Uterus (tissue), 4 donors: ENCODE measurements at places on chromosomes 1 and 21. TPM values are rescaled to one million over a fixed set of nuclear protein-coding genes. Genes with fewer than 3 reads are reported as not detected.

DNA sequence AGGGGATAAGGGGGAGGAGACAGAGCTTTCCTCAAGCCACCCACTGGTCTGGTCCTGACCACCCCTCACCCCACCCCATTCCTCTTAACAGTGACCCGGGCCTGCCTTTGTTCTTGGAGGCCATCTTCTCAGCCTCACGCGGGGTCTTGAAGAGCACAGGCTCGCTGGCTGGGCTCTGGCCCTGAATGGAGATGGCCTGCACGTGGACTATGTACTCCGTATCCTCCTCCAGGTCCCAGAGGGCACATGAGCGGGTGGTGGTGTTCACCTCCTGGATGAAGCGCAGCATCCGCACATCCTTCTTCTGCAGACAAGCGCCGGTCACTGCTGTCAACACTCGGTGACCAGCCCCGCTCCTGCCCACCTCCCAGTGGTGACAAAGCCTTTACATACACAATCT lies 2.6 kb downstream of the FNDC5 start:
- H3K27ac ChIP-seq, result no peak overlapping the region
- no peaks in the 10 kb centered on the region for H3K36me3 ChIP-seq
- H3K4me3 ChIP-seq, result no peak overlapping the region

- H3K27ac ChIP-seq, result no peak overlapping the region
- H3K27me3 ChIP-seq, result no peaks in the 10 kb centered on the region
- H3K4me1 ChIP-seq, result no peaks in the 10 kb centered on the region
- H3K4me3 ChIP-seq, result no peak overlapping the region
Observed at GRCh38 chr1:119116725-119117124, 23.7 kb downstream of the WARS2 start.

Gene STYXL2
- not detected for total RNA-seq

Gene CDK18
- total RNA-seq, result 11.3 TPM

- H3K27ac ChIP-seq, result peak overlapping the region; percentile 77
- H3K27me3 ChIP-seq, result no peaks in the 10 kb centered on the region
- DNase-seq, result peak; percentile 85
- no peaks in the 10 kb centered on the region for H3K36me3 ChIP-seq
- peaks cover 5% of the 10 kb centered on the region for H3K4me1 ChIP-seq
Observed at GRCh38 chr1:33433509-33434362, 2.8 kb upstream of the PHC2 start.

Gene BACE2
- total RNA-seq, result 86.0 TPM

- no peak for DNase-seq
- H3K27ac ChIP-seq, result no peak overlapping the region
- no peaks in the 10 kb centered on the region for H3K4me1 ChIP-seq
- H3K4me3 ChIP-seq, result no peak overlapping the region
Observed at GRCh38 chr1:29485096-29485925, 249.0 kb downstream of the PTPRU start.

DNA sequence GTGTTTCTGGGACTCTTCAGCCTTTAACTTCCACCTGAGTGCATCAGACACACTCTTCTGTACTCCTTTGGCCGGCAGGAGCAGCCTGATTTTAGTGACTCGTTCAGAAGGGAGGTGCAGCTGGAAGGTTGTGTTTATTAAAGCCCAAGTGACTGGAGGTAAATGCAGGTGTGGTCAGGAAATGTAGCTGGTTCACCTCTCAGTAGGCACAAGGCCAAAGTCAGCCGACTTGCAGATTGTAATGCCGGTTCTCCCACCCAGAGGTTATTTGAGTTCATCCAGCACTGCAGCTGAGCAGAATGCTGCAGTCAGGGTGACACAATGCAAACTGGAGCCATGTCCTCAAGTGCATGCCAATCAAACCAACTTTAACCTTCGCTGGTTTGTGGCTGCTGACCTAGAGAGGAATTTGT lies 91.5 kb downstream of the SPATA46 start:
- H3K36me3 ChIP-seq, result no peaks in the 10 kb centered on the region
- H3K4me3 ChIP-seq, result no peak overlapping the region
- H3K27ac ChIP-seq, result no peak overlapping the region
- H3K4me1 ChIP-seq, result peaks cover 6% of the 10 kb centered on the region
- no peak for DNase-seq
- H3K27me3 ChIP-seq, result no peaks in the 10 kb centered on the region
